ENCODE measurements at places on chromosomes 12 and 14.

- no peak for DNase-seq
These were observed 22.9 kb downstream of the DYRK4 start for GRCh38 chr12:4584896-4585295.

DNA sequence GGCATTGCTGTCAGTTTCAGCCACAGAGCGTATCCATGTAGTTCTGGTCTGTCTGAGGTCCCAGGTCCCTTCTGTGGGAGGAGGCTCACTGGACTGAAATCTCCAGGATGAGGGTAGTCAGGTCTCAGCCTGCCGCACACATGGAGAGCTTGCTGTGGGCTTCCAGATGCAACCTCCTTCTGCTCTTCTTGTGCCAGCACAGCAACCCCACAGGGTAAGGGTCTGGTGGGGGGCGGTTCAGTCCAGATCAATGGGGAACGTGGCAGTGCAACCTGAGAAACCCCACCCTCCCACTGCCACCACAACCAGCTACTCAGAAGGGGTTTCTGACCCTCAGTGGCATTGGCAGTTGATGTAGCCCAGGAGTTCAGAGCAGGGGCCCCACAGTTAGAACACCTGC, 61.2 kb downstream of the BEGAIN start:
- DNase-seq = no peak

GRCh38 chr12:124389138-124389724, 94.3 kb downstream of the RFLNA start:
- no peak for DNase-seq

- DNase-seq = no peak
These were observed 61.6 kb downstream of the CAPZA3 start for GRCh38 chr12:18799561-18799960.

GRCh38 chr12:110776410-110776809, 33.7 kb upstream of the PPP1CC start:
- peak; percentile 66 for DNase-seq

Data from GM19239 (cell line).